ENCODE measurements at places on chromosomes 2 and 18.
A peak's percentile ranks its signal among the peaks of the same experiment; 100 is the strongest.

DNA sequence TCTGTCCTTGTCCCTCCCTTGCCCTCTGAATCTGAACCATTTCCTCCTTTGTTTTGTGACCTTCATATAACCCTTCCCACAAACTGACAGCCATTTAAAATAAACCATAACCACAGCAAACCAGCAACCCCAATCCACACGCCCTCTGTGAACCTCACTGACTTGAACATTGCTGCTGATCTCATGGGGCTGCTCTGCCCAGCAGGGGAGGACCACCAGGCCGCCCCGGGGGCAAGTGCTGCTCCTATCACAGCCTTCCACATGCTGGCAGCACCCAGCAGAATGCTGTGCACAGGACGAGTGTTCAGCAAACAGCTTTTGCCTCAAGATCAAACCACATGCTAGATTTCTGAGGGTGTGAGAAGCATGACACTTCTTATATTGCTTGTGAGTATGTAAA is 73.9 kb upstream of the UXS1 start:
- no peak for DNase-seq

GRCh38 chr2:153387203-153387602 is 91.4 kb downstream of the RPRM start:
- DNase-seq: no peak

- DNase-seq: peak; percentile 15
Observed at GRCh38 chr2:127675331-127676261, at the start of gene LIMS2. Gene LIMS2 (minus strand): TSS chr2:127675530. CDS start chr2:127675024, 506 bp downstream.

GRCh38 chr2:224211181-224211480 is 172.0 kb upstream of the SERPINE2 start:
- no peak for DNase-seq

DNA sequence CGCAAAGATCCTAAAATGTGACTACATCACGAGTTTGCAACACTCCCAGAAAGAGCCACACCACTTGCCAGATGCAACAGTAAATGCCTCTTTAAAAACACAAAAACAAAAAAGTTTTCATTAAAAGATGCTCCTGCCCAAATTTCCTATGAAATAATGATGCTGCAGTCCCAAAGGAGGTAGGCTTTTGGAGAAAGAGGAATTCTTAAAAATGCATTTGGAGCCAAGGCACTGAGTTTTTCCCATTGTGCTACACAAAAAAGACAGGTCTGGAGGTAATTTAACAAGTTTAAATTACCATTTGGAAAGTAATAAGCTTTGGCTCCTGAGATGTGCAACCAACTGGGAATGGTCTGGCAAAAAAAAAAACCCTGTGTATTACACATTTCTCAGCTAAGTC is 145.0 kb downstream of the PID1 start:
- DNase-seq: no peak

DNA sequence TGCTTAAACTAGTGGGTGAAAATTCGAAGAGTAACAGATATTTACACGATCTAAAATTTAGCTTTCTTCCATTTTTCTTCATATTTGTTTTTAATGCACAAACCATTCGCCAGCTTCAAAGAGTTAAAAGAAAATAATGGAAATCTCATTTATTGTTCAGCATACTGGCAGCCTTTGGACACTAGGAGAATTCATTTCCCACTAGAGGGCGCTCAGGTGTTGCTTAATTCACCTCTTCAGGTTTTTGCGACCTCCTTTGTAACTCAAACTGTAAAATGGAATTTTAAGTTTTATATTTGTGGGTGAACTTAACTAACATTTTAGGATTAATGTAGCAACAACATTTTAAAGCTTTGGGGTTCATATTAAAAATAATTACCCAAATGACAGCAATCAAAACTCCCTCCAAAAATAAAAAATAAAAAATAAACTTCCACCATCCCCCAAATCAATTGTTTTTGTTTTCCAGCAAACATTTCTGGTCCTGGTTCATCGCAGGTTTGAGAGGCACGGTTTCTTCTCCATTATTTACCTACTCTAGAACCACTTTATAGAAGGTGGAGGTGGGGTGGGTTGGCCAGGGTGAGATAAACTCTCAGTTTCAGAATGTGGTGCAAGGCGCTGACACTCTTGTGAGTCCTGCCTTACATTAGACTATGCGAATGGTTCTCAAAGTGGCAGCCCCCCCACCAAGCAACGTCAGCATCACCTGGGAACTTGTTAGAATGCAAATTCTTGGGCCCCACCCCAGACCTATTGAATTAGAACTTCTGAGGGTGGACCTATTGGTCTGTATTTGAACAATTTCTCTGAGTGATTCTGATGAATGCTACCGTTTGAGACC is 24.7 kb upstream of the PNPT1 start:
- peak; percentile 91 for DNase-seq

GRCh38 chr2:175383286-175383685 is 201.8 kb upstream of the ATP5MC3 start:
- no peak for DNase-seq

- DNase-seq: no peak
Observed at GRCh38 chr2:176612736-176613135, 343.5 kb downstream of the MTX2 start.
